ENCODE measurements at places on chromosomes 1 and 21. TPM values are rescaled to one million over a fixed set of nuclear protein-coding genes. Genes with fewer than 3 reads are reported as not detected.

The HUNK gene
- not detected for total RNA-seq

The S100A2 gene
- 2.0 TPM for total RNA-seq

The LCE1E gene
- total RNA-seq, result not detected

The TOR1AIP1 gene
- 36.0 TPM for total RNA-seq

The RFX5 gene
- total RNA-seq, result 41.6 TPM

The THAP3 gene
- 18.3 TPM for total RNA-seq

The SEMA4A gene
- 1.1 TPM for total RNA-seq

The GJC2 gene
- total RNA-seq, result 0.98 TPM

The CENPF gene
- 48.2 TPM for total RNA-seq

The SFN gene
- 0.20 TPM for total RNA-seq

The SPRR5 gene
- not detected for total RNA-seq

The TNNT2 gene
- not detected for total RNA-seq

The RXFP4 gene
- total RNA-seq, result not detected

The WLS gene
- 78.1 TPM for total RNA-seq

The COL11A1 gene
- not detected for total RNA-seq

The HSPA6 gene
- total RNA-seq, result not detected
